ENCODE measurements at places on chromosomes 1 and 21.

GRCh38 chr1:96568639-96569038 is 152.9 kb upstream of the PTBP2 start:
- DNase-seq = no peak

GRCh38 chr1:7967651-7968050 is 6.1 kb downstream of the PARK7 start:
- no peak for DNase-seq

GRCh38 chr1:56045477-56045876 is 533.9 kb downstream of the PLPP3 start:
- DNase-seq = no peak

DNA sequence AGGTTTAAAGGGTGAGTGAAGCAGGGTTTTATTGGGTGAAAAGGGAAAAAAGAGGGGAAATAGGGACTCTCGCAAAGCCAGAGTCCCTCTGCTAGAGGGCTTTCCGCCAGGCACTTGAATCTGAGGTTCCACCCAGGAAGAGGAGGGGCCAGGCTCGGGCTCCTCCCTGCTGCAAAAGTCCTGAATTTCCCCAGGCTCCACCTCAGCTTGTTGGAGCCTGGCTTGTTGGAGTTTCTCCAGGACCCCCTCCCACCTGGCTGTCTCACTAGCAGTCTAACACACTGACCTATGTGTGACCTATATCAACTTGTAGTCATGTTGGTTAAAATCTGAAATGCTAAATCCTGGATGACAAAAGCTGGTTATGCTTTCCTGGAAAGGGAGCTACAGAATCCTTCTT is 25.5 kb downstream of the GBP2 start:
- no peak for DNase-seq

- no peak for DNase-seq
Measured at GRCh38 chr1:33740040-33740744, 123.7 kb upstream of the HMGB4 start.

- no peak for DNase-seq
Measured at GRCh38 chr1:2290171-2290578, 62.1 kb downstream of the SKI start.

DNA sequence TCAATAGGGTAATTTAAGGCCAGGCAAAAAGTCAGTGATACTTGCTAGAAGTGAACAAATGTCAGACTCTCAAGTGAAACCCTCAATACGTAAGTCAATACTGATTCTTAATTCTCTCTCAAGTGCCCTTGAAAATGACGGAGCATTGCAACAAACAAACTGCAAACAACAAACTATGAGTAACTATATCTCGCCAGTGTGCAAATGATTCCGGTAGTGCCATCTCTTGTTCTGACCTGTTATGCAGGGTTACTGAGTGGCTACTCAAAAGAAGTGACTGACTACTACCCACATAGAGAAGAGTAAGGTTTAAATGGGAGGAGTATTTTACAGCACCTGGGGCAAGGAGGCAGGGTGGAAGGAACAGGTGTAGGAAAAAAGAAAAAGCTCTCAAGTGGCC is 1.6 kb downstream of the SLC19A2 start:
- DNase-seq = no peak

GRCh38 chr1:16042096-16042495 is 1.5 kb upstream of the CLCNKB start:
- no peak for DNase-seq

DNA sequence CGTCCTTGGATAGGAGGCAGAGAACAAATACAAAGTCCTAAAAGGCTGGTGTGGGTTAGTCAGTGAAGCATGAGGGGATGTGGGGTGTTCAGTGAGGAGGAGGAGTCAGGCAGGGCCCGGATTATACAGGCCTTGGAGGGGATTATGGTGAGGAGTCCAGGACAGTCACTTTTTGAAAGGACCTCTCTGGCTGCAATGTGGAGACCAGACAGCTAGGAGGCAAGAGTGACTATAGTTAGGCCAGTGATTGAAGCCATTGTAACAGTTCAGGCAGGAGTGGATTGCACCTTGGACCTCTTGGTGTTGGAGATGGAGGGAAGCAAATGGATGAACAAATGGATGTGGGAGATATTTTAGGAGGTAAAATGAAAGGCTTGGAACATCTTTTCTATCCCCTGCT is 115.8 kb downstream of the C1orf94 start:
- no peak for DNase-seq

- no peak for DNase-seq
Measured at GRCh38 chr1:178768423-178768822, 43.4 kb downstream of the RALGPS2 start.

GRCh38 chr1:36944883-36945282 is 89.4 kb downstream of the GRIK3 start:
- no peak for DNase-seq

DNA sequence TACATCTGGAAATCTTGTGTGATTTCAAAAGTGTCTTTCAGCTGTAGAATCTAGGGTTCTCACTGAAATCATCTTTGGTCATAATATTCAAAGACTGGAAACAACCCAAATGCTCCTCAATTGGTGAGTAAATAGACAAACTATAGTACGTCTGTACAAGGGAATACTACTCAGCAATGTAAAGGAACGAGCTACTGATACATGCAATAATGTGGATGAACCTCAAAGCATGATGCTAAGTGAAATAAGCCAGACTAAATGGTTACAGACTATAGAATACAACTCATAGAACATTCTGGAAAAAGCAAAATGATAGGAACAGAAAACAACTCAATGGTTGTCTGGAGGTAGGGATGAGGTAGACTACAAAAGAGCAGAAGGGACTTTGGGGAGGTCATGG is 2.6 kb downstream of the LACTBL1 start:
- DNase-seq = no peak

DNA sequence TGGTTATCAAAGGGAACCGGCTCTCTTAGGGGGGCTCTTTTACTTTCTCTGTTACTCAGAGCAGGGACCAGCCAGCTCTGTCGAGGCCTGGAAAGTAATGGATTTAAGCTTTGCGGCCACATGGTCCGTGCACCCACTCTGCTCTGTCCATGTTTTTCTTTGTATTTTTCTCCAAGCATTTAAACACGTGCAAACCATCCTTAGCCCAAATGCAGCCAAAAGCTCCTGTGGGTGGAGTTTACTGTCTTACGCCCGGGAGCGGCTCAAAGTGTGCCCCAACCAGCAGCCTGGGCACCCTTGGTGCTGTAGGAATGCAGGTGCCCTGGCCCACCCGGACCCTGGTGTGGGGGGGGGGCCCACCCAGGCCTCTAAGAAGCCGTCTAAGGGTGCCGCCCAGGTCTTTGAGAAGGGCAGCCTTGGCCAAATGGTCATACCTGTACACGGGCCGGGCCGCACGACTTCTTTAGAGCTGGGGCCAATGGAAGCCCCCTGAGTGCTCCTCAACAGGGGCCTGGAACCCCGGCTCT is 29.2 kb upstream of the POFUT2 start:
- DNase-seq = no peak

- no peak for DNase-seq
Measured at GRCh38 chr1:31752258-31752657, 11.9 kb downstream of the ADGRB2 start.

DNA sequence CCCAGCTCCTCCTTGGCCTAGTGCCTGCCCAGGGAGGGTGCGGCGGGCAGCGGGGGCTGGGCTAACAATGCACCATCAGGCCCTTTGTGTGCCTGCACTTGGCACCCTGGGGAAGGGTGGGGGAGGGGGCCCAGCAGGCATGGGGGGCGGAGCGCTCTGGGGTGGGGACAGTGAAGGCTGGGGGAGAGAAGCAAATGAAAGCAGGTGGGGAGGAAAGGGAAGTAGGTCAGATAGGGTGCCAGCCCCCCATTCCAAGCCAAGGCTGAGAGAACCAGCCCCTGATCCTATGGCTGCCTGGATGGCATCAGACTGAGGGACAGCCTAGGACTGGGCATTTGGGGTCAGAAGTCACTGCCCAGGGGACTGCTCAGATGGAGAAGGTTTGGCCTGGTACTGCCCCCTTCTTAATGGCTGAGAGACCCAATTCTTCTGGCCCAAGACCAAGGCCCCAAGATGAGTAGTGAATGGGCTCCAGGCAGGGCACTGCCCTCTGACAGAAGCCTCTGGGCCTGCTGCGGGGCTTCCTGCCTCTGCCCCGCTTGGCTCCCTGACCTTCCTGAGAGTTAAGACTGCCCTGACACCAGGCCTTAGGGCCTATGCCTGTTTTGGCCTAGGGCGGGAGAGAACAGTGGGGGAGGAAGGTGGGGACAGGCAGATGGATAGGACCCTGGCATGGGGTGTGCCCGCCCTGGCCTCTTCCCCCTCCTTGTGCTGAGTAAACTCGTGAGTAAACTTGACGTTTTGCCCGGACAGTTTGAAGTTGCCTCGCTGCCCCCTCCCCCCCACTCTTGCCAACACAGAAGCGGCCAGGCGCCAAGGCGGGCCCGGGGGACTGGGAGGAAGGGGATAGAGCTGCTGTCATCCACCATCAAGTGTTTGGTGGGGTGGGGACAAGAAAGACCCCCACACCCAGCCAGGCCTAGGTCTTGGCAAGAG is 2.7 kb downstream of the ZBTB7B start:
- no peak for DNase-seq

GRCh38 chr1:20440785-20441200 is 45.2 kb downstream of the CAMK2N1 start:
- DNase-seq = no peak

DNA sequence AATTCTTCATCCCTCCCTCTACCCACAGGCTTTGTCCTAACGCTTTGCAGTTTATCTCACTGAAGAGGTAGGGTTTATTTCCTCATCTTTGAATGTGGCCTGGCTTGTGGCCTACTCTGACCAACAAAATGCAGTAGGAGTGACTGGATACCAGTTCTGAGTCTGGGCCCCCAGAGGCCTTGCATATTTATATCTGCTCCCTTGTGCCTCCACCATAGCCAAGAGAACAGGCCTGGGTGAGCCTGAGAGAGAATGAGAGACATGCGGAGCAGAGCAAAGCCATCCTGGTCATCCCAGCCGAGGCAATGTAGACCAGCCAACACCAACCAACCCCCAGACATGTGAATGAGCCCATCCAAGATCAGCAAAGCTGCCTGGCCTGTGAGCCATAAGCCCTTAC is 30.3 kb downstream of the SMIM12 start:
- DNase-seq = no peak

GRCh38 chr1:206575894-206576737 is 36.1 kb downstream of the EIF2D start:
- DNase-seq = no peak

DNA sequence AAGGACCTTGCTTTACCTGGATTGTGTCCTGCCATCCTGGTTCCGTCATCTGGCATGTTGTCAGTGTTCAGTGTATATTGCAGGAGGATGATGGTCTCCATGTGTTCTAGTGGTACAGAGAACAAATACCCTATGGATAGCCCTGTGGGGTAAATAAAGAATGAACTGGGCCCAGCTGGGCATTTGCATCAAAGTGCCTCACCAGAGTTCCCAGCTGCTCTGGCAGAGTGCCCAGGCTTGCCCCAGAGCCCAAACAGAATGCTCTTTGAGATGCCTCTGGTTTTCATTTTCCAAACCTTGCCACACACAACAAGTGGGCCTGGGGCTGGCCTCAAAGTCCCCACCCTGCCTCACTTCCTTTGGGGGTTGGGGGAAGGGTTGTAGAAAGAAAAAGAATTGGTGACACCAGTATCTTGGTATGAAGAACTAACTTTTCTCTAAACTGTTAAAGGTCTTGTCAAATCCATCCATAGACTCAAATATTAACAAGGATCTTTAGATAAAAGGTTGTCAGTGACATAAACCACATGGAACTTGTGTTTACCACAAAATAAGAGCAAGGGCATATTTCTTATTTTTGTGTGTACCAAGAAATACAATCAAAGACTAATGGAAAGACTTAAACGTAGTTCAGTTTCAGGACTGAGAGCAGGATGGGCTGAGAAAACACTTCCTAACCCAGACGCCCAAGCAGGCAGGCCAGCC is 82.2 kb downstream of the LMO4 start:
- DNase-seq = no peak

DNA sequence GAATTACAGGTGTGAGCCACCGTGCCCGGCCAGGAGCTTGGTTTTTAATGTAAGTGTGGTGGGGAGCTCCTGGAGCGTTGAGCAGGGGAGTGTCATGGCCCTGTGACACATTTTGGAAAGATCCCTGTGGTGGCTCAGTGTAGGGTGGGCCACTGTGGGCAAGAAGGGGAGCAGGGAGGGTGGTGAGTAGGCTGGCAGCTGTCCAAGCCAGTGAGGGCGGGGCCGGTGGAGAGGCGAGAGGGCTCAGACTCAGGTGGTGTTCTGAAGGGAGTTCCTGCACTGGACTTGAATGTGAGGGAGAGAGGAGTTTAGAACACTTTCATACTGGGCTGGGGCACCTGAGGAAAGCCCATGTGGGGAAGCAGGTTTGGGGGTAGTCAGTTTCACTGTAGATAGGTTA is 3.1 kb upstream of the EVA1B start:
- DNase-seq = no peak

- no peak for DNase-seq
Measured at GRCh38 chr21:18350216-18350615, 53.4 kb downstream of the TMPRSS15 start.
